T-helper 22 cell (primary cell): ENCODE measurements at places on chromosomes 1 and 21.
A peak's percentile ranks its signal among the peaks of the same experiment; 100 is the strongest.

DNA sequence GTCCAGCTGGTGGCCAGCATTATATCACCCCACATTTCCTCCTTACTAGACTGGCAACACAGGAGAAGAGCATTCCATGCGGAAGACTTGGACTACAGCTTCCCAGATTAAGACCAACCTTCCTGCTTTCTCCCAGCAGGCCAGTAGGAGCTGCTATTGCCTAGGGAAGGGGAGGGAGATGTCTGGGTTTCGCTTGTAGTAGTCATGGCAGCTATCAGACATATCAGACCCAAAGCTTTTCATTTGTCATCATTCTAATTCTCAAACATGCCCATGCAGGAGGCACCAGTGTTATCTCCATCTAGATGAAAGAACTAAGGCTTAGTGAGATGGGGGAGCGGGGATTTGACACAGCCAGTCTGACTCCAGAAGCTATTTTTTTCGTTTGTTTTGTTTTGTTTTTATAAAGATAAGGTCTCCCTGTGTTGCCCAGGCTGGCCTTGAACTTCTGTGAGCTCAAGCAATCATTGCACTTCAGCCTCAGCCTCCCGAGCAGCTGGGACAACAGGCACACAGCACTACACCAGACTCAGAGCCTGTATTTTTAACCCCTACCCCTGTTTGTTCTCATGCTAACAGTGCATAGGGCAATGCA is 4.5 kb downstream of the PLA2G2A start:
- DNase-seq: no peak

DNA sequence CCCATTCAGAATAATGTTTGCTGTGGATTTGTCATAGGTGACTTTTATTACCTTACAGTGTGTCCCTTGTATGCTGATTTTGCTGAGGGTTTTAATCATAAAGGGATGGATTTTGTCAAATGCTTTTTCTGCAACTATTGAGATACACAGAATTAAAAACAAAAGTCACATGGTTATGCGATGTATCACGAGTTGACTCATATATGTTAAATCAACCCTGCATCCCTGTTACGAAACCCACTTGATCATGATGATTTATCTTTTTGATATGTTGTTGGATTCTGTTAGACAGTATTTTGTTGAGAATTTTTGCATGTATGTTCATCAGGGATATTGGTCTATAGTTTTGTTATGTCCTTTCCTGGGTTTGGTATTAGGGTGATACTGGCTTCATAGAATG is 10.7 kb upstream of the OR2T34 start:
- no peak for DNase-seq

- no peak for DNase-seq
Measured at GRCh38 chr1:245301162-245301580, 146.4 kb downstream of the KIF26B start.

GRCh38 chr1:67683766-67684525 is 1.1 kb upstream of the GADD45A start:
- DNase-seq: no peak

GRCh38 chr1:60573726-60574409 is 500.3 kb upstream of the C1orf87 start:
- DNase-seq: no peak

- DNase-seq: peak; percentile 22
Measured at GRCh38 chr1:205061665-205062069, 18.7 kb downstream of the CNTN2 start.

DNA sequence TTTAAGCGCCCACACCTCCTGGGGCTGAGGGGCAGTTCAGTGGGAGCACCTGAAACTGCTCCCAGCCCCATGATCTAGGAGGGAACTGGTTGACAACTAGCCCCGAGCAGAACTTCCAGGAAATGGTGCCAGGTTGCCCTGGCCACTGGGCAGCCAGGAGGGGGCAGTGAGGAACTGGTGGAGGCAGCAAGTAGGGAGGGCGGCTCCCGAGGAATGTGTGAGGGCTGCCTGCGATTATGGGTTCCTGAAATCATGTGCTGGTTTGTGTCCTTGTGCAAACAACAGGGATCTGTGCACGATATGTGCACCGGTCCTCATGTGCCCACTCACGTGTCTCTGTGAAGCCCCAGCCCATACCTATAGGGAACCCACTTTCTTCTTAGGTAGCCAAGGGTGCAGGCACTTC is 9.9 kb downstream of the GPR3 start:
- DNase-seq: no peak

- DNase-seq: no peak
Measured at GRCh38 chr1:183328371-183328770, 89.8 kb downstream of the NMNAT2 start.

DNA sequence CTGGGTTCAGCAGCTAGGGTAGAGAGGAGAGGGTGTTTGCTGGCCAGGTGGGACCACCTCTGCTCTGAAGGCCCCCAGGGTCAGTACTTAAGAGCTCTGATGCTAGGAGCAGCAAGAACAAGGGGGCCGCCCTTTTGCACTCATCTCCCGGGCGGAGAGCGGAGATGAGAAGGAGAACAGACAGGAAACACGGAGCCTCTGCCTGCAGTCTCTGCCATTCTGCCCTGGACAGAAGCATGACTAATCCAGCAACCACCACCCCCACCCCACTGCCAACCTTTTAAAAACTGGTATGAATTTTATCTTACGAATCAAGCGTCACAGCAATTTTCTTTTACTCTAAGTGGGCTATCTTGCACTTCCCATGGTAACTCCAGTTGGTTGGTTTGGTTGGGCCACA is 34.5 kb downstream of the PARP1 start:
- DNase-seq: no peak

DNA sequence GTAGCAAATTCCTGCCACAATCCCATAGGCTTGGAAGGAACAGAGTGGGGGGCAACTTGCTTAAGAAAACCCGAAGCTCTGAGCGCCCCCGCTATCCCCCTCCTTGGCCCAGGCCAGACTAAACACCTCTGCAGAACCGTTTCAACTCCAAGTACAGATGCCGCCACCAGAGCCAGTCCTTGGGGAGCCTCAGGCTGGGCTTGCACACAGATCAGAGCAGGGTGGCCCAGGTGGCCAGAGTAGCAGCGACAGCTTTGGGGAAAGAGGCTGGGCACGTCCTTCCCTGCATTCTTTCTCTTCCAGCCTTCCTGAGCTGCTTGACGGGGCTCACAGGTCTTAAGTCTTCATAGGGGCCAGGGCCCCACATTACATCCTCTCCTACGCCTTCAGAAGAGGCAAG is 181.6 kb upstream of the ZC3H12A start:
- no peak for DNase-seq

GRCh38 chr1:199724049-199724448 is 303.5 kb upstream of the NR5A2 start:
- DNase-seq: no peak

- no peak for DNase-seq
Measured at GRCh38 chr1:69572921-69573320, 5.2 kb downstream of the LRRC7 start.

DNA sequence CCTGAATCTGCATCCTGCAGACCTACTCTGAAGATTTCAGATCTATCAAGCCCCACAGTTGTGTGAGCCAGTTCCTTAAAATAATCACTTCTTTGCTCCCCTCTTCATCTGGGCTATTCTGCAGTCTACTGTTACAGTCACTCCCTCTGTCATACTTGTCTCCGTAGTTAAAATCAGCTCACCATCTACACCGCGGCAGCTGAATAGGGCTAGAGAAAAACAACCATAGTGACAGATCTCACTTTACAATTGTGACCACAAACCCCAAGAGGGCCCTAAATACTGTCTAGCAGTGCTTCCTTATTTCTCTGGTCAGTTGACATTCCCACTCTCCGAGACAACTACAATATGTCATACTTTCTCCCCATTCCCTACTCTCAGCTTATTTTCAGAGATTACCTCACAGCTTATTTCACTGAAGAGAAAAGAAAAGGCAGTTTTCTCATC is 12.9 kb downstream of the DESI2 start:
- no peak for DNase-seq

DNA sequence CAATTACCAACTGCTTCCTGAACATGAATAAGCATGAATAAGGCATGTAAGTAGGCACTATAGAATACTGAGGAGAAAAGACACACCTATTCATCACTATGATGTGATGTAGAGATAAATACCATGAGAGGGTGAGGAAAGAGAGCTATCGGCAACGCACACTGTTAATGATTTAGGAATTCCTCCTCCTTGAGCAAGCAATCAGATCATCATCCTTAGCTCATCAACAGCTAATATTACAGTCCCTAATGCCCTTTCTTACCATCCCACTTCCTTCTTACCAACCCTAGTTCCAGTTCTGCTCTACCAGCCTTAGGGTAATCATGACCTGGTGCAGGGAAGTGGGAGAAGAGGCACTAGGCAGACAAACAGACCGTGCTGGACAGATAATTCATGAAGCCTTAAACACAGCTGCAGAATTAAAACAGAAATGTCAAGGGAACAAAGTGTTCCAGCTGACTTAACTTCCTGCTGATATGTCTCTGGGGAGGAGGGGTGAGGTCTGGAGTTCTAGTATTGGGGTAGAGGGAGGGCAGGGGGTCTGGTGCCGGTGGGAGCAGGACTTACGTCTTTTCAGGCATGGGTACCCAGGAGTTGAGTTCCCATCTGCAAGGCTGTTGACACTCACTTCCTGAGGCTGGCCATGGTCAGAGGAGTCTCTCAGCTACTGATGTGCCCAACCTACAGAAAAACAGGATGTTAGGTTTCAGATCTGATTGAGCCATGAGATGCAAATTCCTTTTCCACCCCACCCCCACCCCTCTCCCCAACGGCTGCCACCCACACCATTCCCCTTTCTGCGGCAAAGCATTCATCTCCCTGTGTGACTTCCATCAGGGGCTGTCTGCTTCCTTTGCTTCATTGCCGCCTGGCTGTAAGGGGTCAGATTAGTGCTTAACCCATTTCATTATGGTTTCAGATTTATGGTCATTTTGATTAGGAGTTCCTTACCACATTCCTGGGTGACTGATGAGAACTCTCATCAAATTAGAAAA is 12.6 kb upstream of the RCSD1 start:
- no peak for DNase-seq
